ENCODE measurements at places on chromosomes 11 and 22.
A peak's percentile ranks its signal among the peaks of the same experiment; 100 is the strongest.

GRCh38 chr22:19598054-19598855 lies 74.0 kb upstream of the CLDN5 start:
- no peak for DNase-seq

- DNase-seq: no peak
These were observed 19.4 kb downstream of the SYNGR1 start for GRCh38 chr22:39369186-39369585.

DNA sequence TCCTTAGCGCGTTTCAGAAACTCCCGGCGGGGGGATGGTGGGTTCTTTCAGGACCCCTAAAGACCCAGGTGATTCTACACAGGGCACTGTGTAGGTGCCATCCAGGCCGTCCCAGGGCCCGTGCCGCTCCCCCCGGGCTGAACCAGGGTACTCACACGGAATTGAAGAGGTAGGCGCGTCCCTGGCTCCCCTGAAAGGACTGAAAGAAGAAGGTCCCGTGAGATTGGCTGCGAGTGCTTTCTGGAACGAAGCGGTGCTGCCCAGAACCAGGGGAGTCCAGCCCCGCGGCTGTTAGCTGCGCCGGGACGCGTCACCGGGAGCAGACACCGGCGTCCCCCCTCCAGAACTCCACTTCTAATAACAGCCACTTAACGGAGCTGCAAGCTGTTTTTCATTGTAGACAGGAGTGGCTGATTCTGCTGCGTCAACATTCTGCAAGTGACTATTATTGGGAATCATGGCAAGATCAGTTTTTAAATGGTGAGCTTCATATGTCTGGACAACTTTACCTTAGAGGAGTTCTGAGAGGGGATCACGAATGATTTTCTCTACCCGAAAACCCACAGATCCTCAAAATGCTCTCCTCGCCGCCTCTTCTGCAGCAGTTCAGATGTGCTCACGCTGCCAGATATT lies 31.8 kb downstream of the YPEL1 start:
- no peak for DNase-seq

- no peak for DNase-seq
These were observed 17.9 kb downstream of the RFPL1 start for GRCh38 chr22:29456211-29456671.

- no peak for DNase-seq
These were observed 113.8 kb upstream of the PITPNB start for GRCh38 chr22:28032861-28033260.

DNA sequence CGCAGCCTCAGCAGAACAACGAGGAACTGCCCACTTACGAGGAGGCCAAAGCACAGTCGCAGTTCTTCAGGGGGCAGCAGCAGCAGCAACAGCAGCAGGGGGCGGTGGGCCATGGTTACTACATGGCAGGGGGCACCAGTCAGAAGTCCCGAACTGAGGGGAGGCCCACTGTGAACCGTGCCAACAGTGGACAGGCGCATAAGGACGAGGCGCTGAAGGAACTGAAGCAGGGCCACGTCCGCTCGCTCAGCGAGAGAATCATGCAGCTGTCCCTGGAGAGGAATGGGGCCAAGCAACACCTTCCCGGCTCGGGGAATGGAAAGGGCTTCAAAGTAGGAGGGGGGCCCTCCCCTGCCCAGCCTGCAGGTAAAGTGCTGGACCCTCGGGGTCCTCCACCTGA lies 31.6 kb downstream of the AMOTL1 start:
- DNase-seq: no peak

- no peak for DNase-seq
These were observed 135.0 kb downstream of the CRYBB2 start for GRCh38 chr22:25354456-25354855.

GRCh38 chr11:94941131-94941530 lies 32.2 kb downstream of the CWC15 start:
- no peak for DNase-seq

GRCh38 chr11:102695201-102695600 lies 10.4 kb downstream of the MMP27 start:
- DNase-seq: no peak

GRCh38 chr11:17766073-17766359 lies 31.4 kb downstream of the KCNC1 start:
- no peak for DNase-seq

DNA sequence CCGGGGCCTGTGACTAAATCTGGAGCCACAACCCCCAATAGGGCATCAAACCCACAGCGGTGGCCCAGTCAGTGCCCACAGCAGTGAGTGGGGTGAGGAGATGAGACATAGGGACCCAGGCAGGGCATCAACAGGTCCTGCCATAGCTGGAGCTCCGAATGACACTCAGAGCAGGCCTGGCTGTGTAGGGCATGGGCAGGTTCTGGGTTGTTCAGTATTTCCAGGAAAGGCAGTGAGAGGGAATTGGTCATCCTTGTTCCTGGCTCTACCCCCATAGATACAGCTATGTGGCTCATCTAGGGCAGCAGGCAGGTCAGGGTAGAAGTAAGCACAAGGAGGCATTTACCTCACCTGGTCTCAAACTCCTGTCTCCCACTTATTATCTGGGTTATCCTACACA lies 126.6 kb downstream of the BUD13 start:
- DNase-seq: no peak

GRCh38 chr22:30405731-30406130 lies 8.9 kb downstream of the SEC14L2 start:
- DNase-seq: no peak

- DNase-seq: no peak
These were observed 249.0 kb upstream of the KIRREL3 start for GRCh38 chr11:127249576-127249975.

DNA sequence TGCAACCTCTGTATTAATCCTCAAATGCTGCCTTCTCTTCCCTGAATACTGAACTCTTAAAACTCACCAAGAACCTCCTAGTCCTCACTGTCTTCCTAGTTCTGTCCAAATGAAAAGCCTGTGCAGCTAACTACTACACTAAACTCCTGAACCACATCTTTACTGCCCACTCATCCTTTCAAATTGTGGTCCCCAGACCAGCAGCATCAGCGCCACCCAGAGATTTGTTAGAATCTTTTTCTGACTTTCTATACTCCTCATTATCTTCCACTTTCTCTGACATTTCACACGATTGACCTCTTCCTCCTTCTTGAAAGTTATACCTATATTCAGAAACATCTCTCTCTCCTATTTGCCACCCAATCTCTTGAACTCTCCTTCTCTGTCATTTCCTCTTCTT lies 461.3 kb downstream of the DLG2 start:
- no peak for DNase-seq

GRCh38 chr22:17830043-17830961 lies 56.0 kb upstream of the BID start:
- DNase-seq: peak; percentile 59

- no peak for DNase-seq
These were observed 2.3 kb downstream of the GPHA2 start for GRCh38 chr11:64933213-64933934.

DNA sequence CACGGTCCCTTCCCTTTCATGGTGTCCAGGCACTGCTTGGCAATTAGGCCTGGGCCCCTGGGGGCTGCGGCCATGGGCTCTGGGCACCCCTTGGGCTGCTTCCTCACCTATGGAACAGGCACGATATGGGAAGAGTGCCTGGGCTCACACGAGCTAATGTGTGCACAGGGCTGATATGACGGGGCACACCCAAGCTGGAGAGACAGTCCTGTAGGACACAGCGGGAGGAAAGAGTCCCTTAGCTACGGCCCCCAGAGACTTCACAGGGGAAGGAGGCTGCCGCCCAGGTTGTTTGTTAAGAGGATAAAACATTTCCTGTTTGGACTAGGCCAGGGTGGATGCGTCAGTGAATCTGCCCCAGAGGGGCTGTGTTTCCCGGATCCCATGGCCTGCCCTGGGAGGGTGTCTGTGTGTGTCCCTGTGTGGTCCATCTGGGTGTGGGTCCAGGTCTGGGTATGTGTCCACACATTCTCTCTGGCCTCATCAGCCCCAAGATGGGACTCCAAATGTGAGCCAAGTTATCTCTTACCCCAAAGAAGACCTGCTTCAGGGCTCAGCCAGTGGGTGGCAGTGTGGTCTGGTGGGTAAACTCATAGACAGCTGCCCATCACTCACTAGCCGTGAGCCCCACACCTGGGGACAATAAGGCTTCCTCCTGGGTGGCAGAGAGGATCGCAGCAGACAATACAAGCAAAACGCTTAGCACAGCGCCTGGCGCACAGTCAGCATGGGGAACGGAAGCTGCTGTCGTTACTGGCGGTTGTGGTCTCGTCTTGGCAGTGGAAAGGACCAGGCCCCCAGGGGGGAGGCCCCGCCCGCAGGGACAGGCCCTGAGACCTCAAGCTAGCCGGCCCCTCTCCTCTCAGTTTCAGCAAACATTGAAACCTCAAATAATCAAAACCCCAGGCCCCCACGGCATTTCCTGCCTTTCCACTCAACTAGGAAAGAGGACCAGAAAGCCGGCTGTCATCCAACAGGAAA lies 3.2 kb upstream of the EMID1 start:
- DNase-seq: no peak

DNA sequence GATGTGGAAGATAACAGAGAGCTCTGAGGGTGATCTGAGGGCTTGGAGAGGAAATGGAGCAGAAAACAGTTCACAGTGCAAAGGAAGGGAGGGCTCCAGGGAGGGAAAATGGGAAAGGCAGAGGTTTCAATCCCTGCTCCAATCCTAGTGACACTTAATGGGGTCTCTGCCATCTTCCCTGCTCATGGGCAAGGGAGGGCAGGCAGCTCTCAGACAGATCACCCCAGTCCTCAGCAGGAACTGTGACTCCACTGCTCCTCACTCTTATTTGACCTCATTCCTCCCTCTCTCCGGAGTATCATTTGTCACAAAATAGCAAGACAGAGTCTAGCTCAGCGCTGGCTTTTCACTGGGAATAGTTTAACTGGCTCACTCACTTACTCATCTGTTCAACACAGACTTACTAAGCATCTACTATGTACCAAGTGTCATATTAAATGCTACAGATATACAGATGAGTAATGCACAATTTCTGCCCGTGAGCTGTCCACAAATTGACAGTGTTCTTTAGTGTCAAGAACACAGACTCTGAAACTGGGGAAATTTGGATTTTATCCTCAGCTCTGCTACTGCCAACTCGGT lies 817.4 kb downstream of the OPCML start:
- DNase-seq: no peak

DNA sequence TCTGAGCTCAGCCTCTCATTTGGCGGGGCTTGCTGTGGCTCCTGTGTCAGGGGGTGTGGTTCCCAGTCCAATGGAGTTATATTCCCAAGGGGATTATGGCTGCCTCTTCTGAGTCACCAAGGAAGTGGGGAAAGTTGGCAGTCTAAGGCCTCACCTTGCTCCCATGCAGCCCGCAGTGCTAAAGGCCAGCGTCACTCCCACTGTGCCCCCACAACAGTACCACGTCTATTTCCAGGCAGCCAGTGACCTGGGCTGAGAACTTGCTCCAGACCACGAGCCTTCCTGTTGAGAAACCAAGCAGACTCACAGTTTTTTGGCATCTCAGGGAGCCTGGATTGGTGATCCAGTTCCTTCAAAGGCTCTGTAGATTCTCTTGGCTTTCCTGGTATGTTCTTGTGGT lies 45.6 kb downstream of the OR2AT4 start:
- DNase-seq: no peak

DNA sequence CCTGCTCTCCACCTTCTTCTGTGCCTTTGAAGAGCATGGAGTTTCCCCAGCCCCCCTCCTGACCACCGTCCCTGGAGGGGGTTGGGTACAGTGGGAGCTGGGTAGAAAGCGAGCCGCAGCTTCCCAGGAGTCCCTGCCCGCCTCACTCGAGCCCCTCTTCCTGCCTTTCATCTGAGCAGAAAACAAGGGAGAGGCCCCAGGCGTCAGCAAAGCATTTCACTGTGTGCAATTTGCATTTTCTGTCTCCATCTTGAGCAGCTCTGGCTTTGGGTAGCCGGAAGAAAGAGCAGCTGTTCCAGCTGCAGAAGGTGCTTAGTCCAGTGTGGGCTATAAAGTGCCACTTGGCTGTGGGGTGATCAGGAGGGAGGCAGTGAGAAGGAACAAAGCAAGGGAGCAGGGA lies 229.7 kb downstream of the CEP164 start:
- no peak for DNase-seq

GRCh38 chr11:119445850-119446249 lies 22.9 kb upstream of the THY1 start:
- DNase-seq: no peak

- DNase-seq: no peak
These were observed 9.4 kb upstream of the RNF185 start for GRCh38 chr22:31150615-31151014.

DNA sequence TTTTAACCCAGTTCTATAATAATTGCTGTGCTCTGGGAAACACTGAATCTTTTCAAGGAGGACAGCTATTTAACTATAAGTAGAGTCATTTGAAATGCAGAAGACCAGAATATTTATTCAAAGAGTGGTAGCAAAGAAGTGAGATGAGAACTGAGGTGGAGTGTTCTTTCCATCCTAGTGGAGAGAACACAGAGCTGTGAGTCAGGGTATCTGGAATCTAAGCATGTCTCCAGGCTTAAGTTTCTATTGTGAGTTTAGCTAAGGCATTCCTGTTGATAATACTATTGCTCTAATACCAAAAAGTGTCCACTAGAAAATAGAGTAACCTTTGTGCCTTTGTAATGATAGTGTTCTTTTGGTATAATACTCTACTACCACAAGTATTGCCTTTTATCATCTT lies 32.4 kb downstream of the JAM3 start:
- DNase-seq: no peak

DNA sequence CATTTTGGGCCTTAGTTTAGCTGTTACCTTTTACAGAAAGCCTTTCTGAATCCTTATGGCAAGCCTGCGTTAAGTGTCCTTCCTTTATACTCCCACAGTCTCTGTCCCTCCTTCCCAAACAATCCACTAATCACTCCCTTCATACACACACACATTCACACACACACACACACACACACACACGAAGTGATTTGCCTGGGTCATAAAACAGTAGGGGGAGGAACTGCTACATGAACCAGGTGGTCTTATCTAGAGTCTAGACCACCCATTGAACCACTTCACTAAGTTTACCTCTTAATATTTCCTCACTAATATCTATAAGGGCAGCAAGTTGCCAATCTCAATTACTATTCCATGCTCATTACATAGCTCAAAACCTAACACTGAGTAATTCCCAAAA lies 196.7 kb upstream of the GUCY1A2 start:
- no peak for DNase-seq

DNA sequence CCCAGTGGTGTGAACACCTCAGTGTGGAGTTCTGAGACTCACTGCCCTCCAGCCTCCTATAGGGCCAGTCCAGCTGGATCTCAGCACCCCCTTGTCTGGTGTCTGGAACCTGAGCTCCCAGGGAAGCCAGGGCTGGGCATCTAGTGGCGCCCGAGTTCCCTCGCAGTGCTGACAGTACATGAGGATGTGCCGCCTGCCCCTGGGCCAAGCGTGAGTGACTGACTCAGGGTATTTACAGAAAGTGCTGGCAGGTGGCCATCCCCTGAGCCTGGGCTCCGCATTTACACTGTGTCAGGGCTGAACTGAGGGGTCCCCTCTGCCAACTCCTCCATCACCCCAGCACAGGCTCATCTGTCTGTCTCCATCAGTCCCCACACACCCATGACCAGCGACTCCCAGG lies 185.3 kb downstream of the BRD1 start:
- no peak for DNase-seq

GRCh38 chr11:90822996-90823395 lies 600.1 kb upstream of the CHORDC1 start:
- no peak for DNase-seq

- DNase-seq: no peak
These were observed 3.1 kb upstream of the IL17REL start for GRCh38 chr22:50015451-50016307.

All from stimulated activated CD4-positive, alpha-beta T cell treated with anti-CD3 and anti-CD28 coated beads, Interleukin-2, amount 100 ng/mL, for 4 hours (primary cell).